ENCODE measurements at places on chromosomes 1 and 21.
A peak's percentile ranks its signal among the peaks of the same experiment; 100 is the strongest.

- DNase-seq = no peak
Observed at GRCh38 chr1:109322974-109323373, 16.2 kb upstream of the MYBPHL start.

DNA sequence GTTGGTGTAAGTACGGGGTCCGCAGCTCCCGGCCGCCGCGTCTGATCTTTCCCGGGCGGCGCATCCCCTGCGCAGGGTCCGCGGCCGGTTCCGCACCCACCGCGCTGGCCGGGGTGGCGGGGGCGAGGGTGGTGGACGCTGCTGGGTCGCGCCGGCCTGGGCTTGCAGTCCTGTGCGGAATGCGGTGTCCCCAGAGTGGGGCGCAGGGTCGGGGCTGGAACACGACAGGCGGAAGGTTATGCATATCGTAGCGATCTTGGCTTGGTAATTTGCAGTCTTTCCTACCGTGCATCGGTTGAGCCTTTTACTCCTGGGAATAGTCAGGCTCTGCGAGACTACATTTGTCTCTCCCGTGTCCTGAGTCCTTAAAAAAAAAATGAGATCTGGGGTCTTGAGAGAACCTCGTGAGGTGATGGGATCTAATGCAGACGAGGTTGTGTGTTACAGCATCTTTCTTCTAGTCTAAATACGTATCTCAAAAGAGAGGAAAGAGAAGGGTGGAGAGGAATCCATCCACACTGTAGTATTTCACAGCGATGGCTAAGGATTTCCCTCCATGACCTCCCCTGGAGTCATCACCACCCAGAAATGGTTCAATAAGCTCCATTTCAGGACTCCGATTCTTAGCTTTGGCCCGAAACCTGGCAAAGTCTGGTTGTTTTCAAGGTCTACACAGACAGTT lies 572 bp downstream of the ATP1B1 start:
- DNase-seq = peak; percentile 41

GRCh38 chr1:24928689-24929397 lies 1.2 kb downstream of the RUNX3 start:
- no peak for DNase-seq

DNA sequence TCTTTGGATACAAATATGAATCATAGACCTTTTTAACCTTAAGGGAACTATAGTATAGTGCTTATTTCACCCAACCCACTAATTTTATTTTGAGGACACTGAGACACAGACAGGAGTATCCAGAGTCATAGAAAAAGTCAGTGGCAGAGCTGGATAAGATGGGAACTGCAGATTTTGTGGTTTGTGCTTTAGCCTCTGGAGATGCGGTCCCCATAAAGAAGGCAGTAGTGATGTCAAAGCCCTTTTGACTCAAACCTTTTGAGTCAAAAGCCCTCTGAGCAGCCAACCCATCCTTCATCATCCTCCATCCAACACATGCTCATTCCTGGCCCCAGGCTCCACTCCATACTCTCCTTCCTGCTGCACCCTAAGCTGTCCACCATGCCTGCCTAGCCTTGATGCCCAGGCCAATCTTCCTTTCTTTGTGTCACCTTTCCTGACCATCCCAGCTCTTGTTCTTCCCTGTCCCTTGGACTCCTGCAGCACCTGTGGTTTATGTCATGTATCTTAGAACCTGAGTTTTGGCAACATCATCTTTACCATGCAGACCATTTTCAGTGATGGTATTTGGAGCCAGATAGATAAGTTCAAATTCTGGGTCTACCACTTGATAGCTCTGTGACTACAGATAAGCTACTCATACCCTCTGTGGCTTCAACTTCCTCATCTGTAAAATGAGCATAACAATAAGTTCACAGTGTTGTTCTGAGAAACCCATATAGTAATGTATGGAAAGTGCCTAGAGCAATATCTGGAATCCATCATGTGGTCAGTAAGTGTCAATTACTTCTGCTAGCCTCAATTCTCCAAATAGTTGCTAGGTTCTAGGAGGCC lies 20.1 kb downstream of the SLAMF1 start:
- no peak for DNase-seq

GRCh38 chr21:31905503-31906451 lies 33.0 kb downstream of the HUNK start:
- DNase-seq = no peak

- DNase-seq = no peak
Observed at GRCh38 chr1:28606771-28607170, 14.7 kb downstream of the RAB42 start.

Data from fibroblast of the aortic adventitia (primary cell).